WTC11 (cell line): ENCODE measurements at places on chromosomes 7 and 10.

DNA sequence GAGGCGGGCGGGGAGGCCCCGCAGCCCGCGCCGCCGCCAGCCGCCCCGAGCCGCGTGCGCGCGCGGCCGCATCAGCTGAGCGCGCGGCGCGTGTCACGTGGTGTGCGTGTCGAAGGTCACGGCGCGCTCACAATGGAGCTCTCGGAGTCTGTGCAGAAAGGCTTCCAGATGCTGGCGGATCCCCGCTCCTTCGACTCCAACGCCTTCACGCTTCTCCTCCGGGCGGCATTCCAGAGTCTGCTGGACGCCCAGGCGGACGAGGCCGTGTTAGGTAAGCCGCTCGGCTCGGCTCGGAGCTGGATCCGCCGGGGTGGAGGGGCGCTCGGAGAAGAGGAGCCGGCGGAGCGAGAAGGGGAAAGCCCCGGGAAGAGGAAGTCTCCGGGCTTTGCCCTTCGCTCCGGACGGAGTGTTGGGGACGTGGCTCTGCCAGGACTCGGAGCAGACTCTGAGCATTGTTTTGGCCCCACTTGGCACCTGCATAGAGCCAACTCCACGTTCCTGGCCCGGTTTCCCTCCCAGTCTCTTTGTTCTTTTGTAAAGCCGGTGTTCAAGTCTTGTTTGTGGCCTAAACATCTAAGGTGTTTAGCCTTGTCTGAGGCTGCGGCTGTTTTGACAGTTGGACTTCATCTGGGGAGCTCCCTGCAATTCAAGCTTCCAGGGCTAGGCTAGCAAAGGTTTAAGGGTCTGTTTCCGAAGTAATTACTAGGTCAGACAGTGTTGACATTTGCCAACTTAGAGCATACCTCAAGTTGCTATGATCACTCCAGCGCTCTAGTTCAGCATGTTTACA, at the start of gene COMMD3:
Gene COMMD3, plus strand, starts transcription at position 103 of the 790 bp plus-strand sequence. Its CDS starts 30 bp downstream, at position 133.
- peaks cover 39% of the 10 kb centered on the region for H3K4me1 ChIP-seq
- H3K27me3 ChIP-seq: peaks cover 85% of the 10 kb centered on the region
- no peak within 1 kb of the TSS for H3K27ac ChIP-seq
- H3K36me3 ChIP-seq: no peaks in the 10 kb centered on the region
- H3K4me3 ChIP-seq: peak within 1 kb of the TSS; percentile 81
- peak; percentile 81 for DNase-seq

DNA sequence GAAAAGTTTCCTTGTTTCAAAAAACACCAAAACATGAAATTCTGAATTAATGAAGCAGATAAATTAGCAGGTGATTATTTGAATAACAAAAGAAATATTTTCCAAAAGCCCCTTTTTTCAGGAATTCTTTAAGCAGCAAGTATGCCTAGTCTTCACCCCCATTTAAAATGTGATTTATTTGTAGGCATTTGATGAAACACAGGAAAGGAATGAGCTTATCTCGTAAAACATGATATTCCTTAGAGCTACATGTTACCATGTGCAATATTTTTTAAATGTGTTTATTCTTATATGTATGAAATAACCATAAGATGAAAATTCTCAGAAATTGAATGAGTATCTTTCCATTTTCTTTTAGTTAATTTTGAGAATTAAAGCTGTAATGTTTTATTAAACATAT, 106.1 kb downstream of the CHN2 start:
- H3K4me3 ChIP-seq: no peak overlapping the region
- no peaks in the 10 kb centered on the region for H3K36me3 ChIP-seq
- no peak overlapping the region for H3K27ac ChIP-seq
- peaks cover 77% of the 10 kb centered on the region for H3K4me1 ChIP-seq
- H3K27me3 ChIP-seq: no peaks in the 10 kb centered on the region

DNA sequence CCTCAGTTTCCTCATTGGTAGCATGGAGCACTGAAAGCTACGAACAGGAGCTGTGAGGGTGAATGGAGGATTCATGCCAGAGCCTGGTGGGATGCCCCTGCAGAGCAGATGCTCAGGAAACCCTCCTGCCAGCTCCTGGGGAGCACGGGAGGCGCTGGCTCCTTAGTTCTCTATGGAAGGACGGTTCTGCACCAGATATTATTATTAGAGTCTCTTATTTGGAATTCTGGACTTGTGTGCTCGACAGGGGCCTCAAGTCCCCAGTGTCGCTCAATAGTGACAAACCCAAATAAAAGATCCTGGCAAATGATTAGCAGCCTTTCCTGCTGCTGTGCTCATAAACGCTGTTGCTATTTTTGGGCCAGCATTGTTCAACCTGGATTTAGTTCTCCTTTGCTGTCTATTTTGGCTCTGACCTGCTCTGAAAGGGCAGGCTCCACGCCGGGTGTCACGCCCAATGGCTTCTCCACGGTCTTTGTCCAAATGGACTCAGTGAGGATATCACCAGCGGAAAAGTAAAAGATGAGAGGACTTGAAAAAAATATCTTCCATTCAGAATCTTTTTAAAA, 23.0 kb upstream of the KLF6 start:
- H3K36me3 ChIP-seq: no peaks in the 10 kb centered on the region
- H3K27me3 ChIP-seq: no peaks in the 10 kb centered on the region
- H3K27ac ChIP-seq: no peak overlapping the region
- no peak overlapping the region for H3K4me3 ChIP-seq

DNA sequence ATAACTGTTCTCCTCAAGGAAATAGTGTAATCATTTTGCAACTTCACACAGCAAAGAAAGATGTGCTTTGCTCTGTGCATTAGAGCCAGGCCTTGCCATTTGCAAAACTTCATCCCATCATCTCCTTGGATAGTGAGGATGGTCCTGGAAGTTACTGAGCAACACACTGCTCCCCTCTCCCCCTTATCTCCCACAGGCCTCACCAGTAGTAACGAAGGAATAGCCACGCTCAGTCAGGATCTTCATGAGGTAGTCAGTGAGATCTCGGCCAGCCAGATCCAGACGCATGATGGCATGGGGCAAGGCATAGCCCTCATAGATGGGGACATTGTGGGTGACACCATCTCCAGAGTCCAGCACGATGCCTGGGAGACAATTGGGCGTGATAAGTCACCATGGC, 11.5 kb downstream of the ACTA2 start:
- no peak overlapping the region for H3K4me3 ChIP-seq
- H3K4me1 ChIP-seq: no peaks in the 10 kb centered on the region
- no peaks in the 10 kb centered on the region for H3K27me3 ChIP-seq
- no peak overlapping the region for H3K27ac ChIP-seq

DNA sequence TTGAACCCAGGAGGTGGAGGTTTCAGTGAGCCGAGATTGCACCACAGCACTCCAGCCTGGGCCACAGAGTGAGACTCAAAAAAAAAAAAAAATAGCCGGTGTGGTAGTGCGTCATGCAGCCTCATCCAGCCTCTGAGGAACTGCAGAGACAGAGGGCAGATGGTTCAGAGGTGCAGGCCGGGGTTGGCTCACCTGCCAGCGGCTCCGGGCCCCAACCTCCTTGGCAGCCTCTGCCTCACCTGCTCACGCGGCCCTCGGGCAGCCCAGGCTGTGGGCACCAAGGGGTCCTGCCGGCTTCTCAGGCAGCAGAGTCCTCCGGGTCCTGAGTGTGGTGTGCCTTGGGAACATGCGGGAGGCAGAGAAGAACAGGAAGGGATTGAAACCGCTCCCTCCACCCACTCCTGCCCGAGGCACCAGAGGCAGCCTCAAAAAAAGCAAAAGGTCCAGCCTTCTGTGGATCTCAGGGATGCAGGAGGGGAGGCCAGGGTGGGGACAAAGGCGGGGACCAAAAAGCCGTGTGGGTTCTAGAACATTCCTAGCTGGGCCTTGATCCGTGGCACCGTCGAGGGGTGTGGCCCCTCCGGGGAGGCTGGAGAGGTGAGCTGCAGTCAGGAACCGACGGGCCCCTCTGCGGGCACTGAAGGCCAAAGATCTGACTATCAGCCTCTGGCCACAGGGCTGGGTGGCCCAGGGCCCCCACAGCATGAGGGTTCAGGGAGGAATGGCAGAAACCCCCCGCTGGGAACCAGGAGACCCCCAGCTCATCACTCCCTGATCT, 55.4 kb upstream of the DNAJB6 start:
- peaks cover 22% of the 10 kb centered on the region for H3K36me3 ChIP-seq
- no peak overlapping the region for H3K4me3 ChIP-seq
- peaks cover 5% of the 10 kb centered on the region; the same call in 1 of the 2 replicates for H3K27me3 ChIP-seq
- DNase-seq: no peak
- no peak overlapping the region for H3K27ac ChIP-seq
- H3K4me1 ChIP-seq: peaks cover 14% of the 10 kb centered on the region

DNA sequence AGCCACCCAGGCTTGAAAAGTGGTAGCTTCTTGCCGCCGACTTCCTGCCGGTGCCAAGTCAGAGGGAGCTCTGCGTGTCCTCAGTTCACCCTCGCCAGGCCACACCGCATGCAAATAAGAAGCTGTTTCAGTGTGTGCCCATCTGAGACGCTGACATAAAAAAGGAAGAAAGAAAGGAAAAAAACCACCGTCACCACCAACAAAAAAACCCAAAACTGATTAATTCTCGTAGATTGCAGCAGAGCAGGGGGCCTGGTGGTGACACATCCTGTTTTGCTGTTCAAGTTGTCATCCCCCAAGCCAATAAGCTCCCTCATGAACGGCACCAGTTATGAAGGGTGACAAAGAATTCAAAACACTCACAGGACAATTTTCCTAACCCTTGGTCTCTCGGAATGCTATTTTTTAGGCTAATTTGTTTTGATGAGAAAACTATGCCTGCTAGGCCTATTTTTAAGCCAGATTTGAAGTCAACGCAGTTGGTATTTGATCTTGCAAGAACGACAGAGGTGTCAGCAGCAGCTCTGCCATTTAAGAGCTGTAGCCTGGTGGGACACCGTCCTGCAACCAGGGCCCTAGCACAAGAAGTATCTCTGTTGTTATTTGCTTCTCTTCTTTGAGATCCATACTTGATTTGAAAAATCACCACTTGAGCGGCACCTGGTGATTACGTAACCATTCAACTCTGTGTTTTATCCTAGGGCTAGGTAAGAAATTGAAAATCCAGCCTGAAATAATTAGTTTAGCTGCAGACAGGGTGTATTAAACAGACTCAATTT, 145.6 kb downstream of the PFKFB3 start:
- no peak for DNase-seq
- peaks cover 14% of the 10 kb centered on the region for H3K4me1 ChIP-seq
- no peak overlapping the region for H3K4me3 ChIP-seq

- DNase-seq: peak; percentile 32
- no peaks in the 10 kb centered on the region for H3K27me3 ChIP-seq
- H3K4me1 ChIP-seq: peaks cover 21% of the 10 kb centered on the region
- H3K4me3 ChIP-seq: no peak overlapping the region
- no peaks in the 10 kb centered on the region for H3K36me3 ChIP-seq
Observed at GRCh38 chr10:82319562-82319961, 444.6 kb downstream of the NRG3 start.

DNA sequence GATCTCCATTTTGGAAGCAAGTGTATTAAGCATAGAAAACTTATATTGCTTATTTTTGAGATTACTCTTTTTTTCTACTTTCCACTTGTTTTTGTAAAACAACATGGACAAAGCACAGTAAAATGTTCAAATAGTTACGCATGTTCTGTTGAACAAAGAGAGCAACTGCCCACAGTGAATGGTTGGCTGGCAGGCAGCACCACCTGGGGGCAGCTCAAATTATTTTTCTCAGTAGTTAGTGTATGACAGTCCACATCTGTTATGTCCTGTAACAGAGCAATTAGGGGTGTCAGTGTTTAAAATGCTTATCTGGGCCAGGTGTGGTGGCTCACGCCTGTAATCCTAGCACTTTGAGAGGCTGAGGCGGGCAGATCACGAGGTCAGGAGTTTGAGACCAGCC, 46.1 kb upstream of the CACUL1 start:
- no peak for DNase-seq
- H3K27ac ChIP-seq: no peak overlapping the region
- H3K27me3 ChIP-seq: peaks cover 3% of the 10 kb centered on the region; the same call in 1 of the 2 replicates
- no peak overlapping the region for H3K4me3 ChIP-seq

DNA sequence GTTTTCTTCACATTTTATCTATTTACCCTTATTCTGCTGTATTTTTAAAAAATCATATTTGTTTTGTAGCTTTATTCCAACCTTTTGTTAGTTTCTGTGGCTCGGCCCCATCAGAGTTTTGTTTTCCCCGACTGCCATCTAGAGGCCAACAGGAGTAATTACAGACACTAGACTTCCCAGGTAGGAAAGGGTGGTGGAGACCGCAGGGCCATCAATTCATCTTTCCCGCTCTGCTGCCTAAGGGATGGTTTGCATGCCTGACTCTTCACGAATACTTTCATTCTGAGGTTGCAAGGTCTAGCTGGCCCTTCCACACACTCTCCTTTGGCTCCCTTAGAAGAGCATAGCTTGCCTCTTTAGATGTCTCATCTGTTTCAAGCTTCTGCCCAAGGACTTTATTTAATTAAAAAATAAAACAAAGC, 38.3 kb downstream of the LYZL2 start:
- H3K27ac ChIP-seq: no peak overlapping the region
- no peaks in the 10 kb centered on the region for H3K36me3 ChIP-seq
- peaks cover 49% of the 10 kb centered on the region for H3K27me3 ChIP-seq
- H3K4me3 ChIP-seq: no peak overlapping the region
- H3K4me1 ChIP-seq: peaks cover 25% of the 10 kb centered on the region

DNA sequence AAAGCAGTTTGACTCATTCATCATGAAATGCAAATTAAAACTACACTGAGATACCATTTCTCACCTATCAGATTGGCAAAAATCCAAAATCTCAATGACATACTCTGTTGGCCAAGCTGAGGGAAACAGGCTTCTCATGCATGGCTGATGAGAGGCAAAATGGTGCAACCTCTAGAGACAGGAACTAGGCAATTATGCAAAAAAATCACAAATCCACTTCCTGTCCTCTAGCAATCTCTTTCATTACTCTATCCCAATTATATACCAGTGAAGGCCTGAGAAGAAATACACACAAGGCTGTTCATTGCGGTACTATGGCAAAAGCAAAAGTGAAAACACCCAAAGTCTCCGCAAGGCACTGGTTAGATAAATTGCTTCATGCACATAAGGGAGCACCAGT, 25.9 kb upstream of the PTPRN2 start:
- DNase-seq: no peak
- no peaks in the 10 kb centered on the region for H3K27me3 ChIP-seq
- H3K4me3 ChIP-seq: no peak overlapping the region
- peaks cover 39% of the 10 kb centered on the region for H3K4me1 ChIP-seq
- peaks cover 7% of the 10 kb centered on the region for H3K36me3 ChIP-seq
- peak overlapping the region; percentile 65 for H3K27ac ChIP-seq

DNA sequence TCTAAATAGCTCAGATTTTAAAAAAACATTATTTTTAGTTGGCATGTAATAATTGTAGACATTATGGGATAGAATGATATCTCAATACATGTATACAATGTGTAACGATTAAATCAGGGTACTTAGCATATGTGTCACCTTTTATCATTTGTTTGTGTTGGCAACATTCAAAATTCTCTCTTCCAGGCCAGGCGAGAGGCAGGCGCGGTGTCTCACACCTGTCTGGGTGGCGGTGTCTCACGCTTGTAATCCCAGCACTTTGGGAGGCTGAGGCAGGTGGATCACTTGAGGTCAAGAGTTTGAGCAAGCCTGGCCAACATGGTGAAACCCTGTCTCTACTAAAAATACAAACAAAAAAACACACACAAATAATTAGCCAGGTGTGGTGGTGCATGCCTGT, 151.7 kb downstream of the RTKN2 start:
- DNase-seq: no peak
- no peaks in the 10 kb centered on the region for H3K4me1 ChIP-seq
- no peaks in the 10 kb centered on the region for H3K36me3 ChIP-seq
- H3K27me3 ChIP-seq: no peaks in the 10 kb centered on the region
- no peak overlapping the region for H3K27ac ChIP-seq
